ENCODE measurements at places on chromosomes 4 and X.

- DNase-seq = peak; percentile 60
Measured at GRCh38 chr4:108247387-108248049, 78.8 kb upstream of the LEF1 start.

DNA sequence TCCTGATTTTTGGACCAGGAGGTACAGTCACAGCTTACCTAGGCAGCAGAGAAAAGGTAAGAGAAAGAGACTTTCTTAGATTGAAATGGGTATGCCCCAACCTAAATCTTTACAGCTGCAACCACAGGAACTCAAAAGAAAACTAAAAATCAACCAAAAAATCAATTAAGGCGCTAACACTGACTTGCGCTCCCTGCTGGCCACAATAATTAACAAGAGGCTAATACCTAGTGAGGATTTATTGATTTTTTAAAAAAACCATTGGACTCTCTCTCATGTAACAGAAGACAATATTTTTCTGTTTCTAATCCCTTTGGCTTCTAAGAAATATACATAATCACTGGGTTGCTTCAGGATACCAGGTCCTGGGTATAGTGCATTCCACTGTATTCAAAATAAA is 153.9 kb upstream of the TENM3 start:
- no peak for DNase-seq

GRCh38 chrX:50613846-50614245 is 143.2 kb upstream of the DGKK start:
- DNase-seq = no peak

- no peak for DNase-seq
Measured at GRCh38 chr4:89773805-89774204, 63.2 kb downstream of the SNCA start.

- DNase-seq = no peak
Measured at GRCh38 chr4:38416450-38417014, 247.5 kb upstream of the KLF3 start.

- DNase-seq = peak; percentile 27
Measured at GRCh38 chrX:30957753-30958152, 68.7 kb upstream of the TAB3 start.

GRCh38 chr4:83574247-83574646 is 38.3 kb downstream of the GPAT3 start:
- no peak for DNase-seq

- peak; percentile 38 for DNase-seq
Measured at GRCh38 chr4:170004651-170005295, 21.4 kb downstream of the MFAP3L start.

DNA sequence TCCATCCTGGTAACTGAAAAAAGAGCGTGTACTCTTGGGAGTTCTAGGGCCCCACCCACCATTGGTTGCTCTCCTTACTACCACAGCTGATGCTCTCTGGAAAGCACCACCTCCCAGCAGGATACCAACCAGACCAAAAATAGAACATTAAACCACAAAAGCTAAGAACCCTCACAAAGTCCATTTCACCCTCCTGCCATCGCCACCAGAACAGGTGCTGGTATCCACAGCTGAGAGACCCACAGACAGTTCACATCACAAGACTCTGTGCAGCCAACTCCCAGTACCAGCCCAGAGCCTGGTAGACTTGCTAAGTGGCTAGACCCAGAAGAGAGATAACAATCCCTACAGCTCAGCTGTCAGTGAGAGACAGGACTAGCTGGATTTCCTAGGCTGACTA is 240.6 kb downstream of the PABPC4L start:
- DNase-seq = no peak

DNA sequence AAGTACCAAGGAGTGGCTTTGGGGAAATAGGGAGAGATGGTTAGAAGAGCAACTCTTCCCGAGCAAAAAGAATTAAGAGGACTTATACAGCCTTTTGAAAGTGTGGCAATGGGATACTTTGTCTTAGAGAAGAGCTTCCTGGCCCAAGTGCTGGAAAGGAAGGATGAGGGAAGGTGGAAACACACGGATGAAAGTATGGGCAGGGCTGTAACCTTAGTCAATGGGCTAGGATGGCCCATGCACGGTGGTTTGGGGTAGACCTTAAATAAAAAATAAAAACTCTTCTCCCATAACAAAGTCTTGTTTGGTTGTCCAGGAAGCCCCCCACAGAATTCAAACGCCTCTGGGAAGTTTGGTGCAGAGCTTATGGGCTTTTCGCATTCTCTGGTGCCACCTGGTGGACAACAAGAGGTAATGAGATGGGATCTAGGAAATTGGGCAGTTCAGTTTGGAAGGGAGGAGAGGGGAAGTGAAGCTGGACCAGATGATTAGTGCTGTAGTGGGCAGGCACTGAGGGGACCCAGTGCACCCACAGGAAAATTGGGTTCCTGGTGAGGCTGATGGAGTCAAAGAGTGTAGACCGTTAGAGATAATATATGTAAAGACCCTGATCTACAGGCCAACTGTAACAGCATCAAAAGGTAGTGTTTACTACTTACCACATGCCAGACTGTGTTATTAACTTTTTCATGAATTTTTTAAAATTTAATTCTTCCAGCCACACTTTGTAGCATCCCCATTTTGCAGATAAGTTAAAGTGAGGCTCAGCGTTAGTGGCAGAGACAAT is 13.8 kb upstream of the ENOX2 start:
- peak; percentile 35 for DNase-seq

DNA sequence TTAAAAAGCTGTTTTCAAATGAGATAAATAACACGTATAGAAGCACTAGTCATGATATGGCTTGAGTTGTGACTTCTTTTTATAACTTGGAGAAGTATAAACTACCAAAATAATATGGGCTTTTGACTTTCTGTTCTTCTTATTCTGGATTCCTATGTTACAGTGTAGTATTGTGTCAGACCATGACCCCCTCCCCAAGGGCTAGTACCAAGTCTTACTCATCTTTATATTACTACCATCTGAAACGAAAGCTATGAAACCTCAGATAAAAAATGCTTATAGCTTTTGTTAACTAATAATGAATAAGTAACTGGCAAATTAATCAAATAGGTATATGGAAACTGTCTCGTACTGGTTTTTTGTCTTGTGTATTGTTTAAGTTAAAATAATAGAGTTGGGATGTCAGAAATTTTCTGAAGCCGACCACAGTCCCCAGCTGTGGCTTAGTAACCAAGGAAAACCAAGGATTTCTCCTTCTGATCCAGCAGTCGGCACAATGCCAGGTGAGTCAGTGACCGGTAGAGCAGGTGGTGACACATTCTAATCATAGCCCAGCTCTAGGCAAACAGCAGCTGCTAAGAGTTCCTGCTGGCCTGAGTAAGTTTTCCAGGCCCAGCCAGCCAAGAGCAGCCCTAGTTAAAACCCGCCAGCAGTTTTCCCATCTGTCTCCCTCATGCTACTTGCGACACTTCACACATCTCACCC is 163.3 kb upstream of the PRDX4 start:
- peak; percentile 96 for DNase-seq

- no peak for DNase-seq
Measured at GRCh38 chrX:136747003-136747986, 33.4 kb downstream of the ARHGEF6 start.

DNA sequence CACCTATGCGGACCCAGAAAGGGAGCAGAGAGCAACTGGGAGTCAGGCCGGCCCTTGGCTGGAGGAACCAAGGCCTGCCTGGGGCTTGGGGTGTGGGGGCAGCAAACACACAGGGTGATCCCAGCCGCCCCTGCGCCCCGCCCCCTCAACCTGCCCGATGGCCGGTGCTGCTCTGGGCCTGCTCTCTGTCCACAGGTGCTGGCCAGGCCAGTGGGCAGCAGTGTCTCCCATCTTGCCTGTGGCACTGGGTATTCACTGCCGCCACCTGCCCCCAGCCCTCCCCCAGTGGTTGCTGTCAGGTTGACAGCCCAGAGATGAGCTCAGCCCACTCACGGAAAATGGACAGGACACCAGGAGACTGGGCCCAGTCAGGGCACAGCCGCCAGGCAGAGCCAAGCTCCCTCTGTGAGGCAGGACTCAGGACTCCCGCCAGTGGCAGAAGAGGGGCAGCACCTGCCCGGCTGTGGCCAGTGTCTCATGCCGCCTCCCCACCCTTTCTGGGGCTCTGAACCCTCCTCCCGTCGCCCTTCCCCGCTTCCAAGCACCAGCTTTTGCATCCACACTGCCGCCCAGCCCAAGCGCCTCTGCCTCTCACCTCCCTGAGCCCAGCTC is 4.7 kb downstream of the NKX1-1 start:
- DNase-seq = no peak

DNA sequence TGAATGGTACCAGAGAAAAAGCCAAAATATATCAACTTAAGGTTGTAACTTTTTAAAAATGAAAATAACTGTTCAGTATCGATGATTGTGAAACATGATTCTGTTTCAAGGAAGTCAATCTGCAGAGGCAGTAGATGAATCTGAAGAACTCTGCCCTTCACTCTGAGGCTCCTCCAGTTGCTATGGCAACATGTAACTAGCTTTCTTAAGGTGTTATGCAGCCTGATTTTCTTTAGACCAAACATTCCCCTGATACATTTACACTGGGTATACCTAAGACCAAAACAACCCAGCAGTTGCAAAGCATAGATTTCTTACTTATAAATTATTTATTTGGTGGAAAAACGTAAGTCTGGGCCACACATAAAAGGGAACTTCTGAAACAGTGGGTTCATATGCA is 133.6 kb upstream of the RASGEF1B start:
- DNase-seq = no peak

- no peak for DNase-seq
Measured at GRCh38 chr4:122621016-122621507, at the start of gene IL21. IL21 (minus strand) TSS chr4:122621066; CDS start chr4:122621011, 55 bp downstream.

DNA sequence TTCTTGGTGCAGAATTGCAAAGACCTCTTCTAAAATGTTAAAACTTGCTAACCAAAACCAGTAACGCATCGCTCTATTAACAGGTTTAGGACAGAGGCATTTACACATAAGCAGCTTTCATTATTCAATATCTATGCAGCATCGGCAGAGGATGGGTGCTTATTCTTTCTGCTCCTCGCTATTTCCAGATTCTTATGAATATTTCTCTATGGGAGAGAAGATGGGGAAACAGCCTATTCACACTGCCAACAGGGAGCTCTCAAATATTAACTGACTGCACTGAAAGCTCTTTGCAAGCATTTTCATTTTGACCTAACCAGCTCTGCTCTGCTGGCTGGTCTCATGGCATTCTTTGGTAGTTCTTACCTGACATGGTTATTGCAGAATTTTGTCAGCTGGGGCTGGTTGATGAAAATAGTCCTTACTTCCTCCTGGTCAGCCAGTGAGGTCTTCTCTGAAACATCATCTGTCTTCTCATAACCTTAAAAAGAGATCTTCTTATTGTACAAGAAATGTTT is 30.2 kb downstream of the ATP8A1 start:
- no peak for DNase-seq

DNA sequence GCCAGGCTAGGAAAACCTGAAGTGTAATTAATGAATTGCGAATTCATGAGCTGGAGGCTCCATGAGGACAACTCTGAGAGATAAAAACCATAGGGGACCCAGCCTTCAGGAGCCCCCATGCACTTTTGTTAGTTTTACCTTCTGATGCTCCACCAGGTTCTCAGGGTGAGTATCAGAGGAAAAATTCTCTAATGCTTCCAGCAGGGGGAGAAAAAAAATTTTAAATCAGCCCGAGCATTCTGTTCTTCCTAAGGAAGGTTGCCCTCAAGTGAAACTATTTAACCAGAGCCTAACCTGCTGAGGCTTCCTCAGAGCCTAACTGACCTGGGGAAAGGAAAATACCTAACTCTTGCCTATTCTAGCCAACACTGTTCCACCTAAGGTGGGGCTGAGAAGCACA is 552.6 kb downstream of the PPARGC1A start:
- no peak for DNase-seq

GRCh38 chr4:108024878-108025165 is 35.1 kb downstream of the HADH start:
- DNase-seq = no peak

- DNase-seq = peak; percentile 54
Measured at GRCh38 chr4:74628852-74629620, 165.3 kb downstream of the BTC start.

GRCh38 chrX:151830911-151831310 is 81.8 kb upstream of the MAGEA4 start:
- peak; percentile 9 for DNase-seq

GRCh38 chrX:138849521-138849920 is 138.0 kb upstream of the FGF13 start:
- no peak for DNase-seq

GRCh38 chr4:35972814-35973213 is 271.5 kb downstream of the ARAP2 start:
- no peak for DNase-seq

- no peak for DNase-seq
Measured at GRCh38 chr4:43550981-43551627, 658.6 kb downstream of the GRXCR1 start.

DNA sequence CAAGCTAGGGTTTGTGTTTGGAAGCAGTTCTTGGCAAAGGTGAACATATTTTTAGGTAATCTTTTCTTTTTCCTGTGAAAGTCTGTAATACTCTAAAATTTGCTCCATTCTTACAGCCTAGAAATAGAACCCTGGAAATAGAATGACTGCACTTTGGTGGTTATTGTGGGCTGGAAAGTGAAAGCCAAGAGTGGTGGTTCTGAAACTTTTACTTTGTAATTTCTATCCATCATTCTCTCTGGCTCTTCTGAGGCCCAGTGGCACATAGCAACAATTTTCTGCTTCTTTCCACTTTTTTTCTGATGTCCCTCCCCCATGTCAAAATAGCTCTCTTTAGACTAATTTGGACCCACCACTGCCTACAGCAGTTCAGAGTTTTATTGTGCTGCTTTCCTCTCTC is 300.4 kb upstream of the RPS6KA3 start:
- no peak for DNase-seq

DNA sequence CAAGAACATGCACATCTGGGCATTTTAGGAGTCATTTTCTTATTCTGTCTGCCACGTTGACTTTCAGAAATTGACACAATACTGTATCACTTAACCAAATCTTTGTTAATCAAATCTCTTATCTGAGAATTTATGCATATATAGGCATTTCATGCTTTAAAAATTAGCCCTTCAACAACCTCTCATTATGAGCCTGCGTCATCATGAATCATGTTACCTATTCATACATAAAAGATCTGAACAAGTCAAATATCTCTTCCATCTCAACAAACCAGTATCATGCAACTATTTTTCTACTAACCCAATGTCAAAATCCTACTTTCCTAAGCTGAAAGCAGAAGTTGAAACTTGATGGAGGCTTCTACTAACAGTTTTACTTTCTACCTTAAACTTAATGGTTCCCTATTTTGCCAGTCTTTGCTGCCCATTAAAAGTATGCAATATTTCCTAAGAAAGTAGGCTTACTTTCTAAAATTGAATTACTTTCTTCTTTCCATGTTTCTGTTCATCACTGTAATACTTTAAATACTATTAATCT is 1.8 kb downstream of the ADAM29 start:
- DNase-seq = no peak

- DNase-seq = peak; percentile 96
Measured at GRCh38 chrX:2677764-2678163, 13.3 kb upstream of the CD99 start.

DNA sequence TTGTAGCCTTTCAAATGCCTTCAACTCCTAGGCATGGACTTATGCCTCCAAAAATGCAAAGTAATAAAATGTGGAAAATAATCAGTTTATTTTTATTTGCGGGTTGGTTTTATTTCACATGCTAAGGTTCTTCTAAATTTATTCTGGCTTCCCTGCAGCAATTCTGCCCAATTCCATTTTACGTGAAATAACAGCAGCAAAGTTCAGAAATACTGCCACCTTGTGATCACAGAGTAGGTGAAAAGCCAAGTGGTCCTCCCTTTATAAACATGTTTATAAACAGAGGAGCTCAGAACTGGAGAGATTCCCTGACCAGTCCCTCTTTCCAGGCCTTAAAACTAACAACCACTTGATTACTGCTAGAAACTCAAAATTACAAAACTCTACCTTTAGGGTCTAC is 14.7 kb upstream of the DCHS2 start:
- peak; percentile 21 for DNase-seq

GRCh38 chr4:51855270-51855669 is 12.3 kb downstream of the DCUN1D4 start:
- no peak for DNase-seq

Data from RPMI7951 (cell line).